CD4-positive, alpha-beta T cell treated with Interferon gamma for 1 hour (primary cell): ENCODE measurements at places on chromosomes 6 and 20.

DNA sequence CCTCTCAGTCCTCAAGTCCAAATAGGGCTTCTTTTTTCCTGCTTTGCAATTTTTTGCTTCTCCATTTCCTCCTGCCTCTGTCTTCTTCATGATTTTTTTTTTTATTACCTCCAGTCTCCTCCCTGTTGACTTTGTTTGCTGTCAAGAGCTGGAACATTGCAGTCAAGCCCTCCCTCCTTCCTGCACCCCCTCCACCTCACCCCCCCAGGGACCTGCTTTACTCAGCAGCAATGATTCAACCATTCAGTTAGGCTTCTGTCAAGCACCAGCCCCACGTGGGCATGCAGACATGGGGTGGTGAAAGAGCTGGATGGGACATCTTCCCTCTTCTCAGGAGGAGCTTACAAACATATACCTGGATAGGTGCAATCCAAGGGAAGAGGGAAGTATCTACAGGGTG is 142.4 kb downstream of the LRFN2 start:
- DNase-seq, result no peak

DNA sequence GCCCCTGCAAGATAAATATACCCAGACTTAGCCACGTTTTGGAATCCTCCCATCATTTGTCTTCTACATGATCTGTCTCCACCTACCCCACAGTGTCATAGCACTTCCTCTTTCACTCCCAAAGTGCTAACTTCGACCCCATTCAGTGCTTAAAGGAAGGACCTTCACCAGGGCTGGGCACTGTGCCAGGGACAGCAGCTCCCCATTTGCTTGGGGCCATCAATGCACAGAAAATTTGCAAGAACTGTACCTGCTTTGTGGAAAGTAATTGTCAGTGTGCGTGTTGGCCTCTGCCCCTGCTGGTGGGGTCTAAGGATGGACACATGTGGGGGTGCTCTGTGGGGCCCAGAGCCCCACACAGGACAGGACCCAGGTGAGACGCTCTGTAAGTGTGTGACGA is 5.2 kb upstream of the BPIFA2 start:
- DNase-seq, result no peak

DNA sequence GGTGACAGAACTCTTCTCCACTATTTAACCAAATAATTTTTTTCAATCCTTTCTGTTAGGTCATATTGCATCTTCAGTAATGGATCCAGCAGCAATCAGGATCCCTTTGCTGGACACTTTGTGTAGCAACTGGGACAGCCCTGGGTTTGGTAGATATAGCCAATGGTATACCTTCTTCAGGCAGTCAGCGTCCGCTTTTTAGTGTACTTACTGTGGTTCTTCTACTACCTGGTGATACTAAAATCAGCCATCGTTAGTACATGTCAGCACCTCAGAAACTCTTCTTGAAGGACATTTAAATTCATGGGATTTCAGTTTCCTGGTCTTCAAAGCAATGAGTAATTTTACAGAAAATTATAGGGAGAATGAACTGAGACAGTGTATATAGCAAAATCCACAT is 93.5 kb downstream of the ADGRG6 start:
- no peak for DNase-seq

- DNase-seq, result no peak
Measured at GRCh38 chr6:124869416-124869815, 92.8 kb upstream of the RNF217 start.

- no peak for DNase-seq
Measured at GRCh38 chr20:41072915-41073314, 44.3 kb downstream of the TOP1 start.

- DNase-seq, result no peak
Measured at GRCh38 chr6:53264915-53265607, 83.7 kb downstream of the ELOVL5 start.
